ENCODE measurements at places on chromosomes 1 and 21. TPM values are rescaled to one million over a fixed set of nuclear protein-coding genes. Genes with fewer than 3 reads are reported as not detected.

Gene FOXO6
- total RNA-seq, result 0.53 TPM

Gene CSDE1
- 907 TPM for total RNA-seq

Gene SWT1
- total RNA-seq, result 4.9 TPM

Gene EPHA8
- total RNA-seq, result not detected

GRCh38 chr21:45386728-45387371 lies 18.1 kb upstream of the COL18A1 start:
- DNase-seq, result no peak

- no peak for DNase-seq
Measured at GRCh38 chr1:227311389-227312001, 6.8 kb downstream of the CDC42BPA start.

- no peak for DNase-seq
Measured at GRCh38 chr1:100649146-100649545, 70.4 kb upstream of the VCAM1 start.

- DNase-seq, result no peak
Measured at GRCh38 chr1:247375747-247376146, 40.2 kb upstream of the NLRP3 start.

GRCh38 chr21:43016728-43017127 lies 42.4 kb downstream of the PKNOX1 start:
- DNase-seq, result no peak

DNA sequence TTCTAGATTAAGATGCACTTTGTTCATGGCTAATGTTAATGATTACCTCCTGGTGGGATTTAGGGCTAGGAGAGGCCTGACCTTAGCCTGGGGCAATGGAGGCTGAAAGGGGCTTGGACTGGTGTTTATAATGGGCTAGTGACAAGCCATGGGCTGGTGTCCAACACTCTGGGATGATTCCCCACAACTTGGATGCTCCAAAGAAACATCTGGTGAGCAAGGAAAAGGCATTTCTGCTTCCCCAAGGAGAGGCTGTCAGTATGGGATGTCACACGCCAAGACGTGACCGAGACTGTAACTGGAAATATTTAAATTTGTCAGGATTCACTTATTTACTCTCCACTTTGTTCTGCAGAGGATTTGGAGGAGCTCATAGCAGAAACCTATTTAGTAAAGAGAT lies 45.2 kb downstream of the PTPRU start:
- no peak for DNase-seq

GRCh38 chr1:159012495-159012894 lies 2.8 kb downstream of the IFI16 start:
- no peak for DNase-seq

GRCh38 chr1:33709174-33709782 lies 154.6 kb upstream of the HMGB4 start:
- no peak for DNase-seq

GRCh38 chr1:194654956-194655355 lies 1468.5 kb upstream of the B3GALT2 start:
- no peak for DNase-seq

DNA sequence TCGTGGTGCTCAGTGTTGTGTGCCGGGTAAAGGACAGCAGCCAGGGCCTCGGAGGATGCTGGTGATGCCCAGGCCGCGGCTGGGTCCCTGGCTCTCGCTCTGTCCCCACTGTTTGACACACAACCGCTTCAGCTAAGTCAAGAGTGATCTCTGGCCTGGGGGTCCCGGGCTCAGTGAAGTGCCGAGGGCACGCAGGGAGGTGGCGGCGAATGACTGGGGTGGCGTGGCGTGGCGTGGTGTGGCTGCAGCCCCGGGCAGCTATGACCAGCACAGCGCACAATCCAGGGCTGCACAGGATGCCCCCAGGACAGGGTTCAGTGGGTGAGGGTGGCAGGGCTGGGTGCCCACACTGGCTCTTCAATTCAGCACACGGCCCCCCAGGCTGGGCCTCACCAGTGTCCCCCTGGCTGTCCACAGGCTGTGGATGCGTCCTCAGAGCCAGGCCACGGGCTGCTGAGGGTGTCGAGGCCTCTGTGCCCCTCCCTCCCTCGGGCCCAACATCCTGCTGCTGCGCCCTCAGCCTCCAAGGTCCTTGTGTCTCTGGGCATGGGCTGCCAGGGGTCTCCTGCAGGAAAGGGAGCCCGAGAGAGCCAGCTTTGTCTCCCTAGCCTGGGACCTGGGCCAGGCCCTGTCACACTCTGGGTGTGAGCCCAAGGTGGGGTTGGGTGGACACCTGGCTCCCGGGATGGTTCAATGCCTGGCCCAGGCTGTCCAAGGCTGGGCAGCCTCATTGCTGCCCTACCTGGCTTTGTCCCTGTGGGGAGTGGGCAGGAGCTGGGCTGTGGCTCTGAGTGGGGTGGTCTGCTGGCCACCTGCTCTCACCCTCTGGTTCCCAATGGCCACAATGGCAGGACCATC lies 12.0 kb upstream of the SKI start:
- DNase-seq, result no peak

DNA sequence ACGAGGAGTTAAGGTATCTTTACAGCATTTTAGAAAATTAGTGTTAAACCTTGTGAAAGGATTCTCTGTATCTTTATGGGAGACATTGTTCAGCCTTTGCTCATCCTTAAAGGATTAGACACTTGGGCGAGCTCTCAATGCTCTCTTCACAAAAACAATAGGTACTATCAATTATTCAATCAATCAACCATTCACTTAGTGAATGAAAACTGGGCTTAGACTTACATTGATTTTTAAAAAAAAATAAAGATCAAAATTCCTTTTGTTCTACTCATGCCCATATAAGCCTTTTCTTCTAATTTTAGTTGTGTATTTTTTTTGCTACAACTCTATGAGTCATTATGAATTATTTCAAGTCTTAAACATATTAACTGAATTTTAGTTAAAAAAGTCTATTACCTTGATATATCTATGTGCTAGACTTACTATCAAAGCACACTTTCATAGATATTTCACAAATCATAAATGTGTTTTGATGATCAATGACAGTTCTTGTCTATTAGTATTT lies 181.2 kb downstream of the DPYD start:
- DNase-seq, result no peak

DNA sequence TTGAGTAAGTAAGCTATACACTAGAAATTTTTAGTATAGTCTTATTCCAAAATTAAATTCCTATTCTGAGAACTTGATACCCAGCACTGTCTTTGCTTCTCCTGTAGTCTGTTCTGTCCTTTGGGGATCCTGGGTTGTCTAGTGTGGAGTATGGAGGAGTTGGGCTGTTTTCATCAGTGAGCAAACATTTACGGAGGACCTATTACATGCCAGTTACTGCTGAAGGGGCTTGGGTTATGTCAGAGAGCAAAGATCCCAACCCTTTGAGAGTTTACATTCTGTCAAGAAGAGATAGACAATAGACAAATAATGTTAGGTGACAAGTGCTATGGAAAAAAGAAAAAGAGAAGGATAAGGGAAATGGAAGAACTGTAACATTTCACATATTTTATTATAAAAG lies 9.0 kb downstream of the TRAPPC10 start:
- no peak for DNase-seq

DNA sequence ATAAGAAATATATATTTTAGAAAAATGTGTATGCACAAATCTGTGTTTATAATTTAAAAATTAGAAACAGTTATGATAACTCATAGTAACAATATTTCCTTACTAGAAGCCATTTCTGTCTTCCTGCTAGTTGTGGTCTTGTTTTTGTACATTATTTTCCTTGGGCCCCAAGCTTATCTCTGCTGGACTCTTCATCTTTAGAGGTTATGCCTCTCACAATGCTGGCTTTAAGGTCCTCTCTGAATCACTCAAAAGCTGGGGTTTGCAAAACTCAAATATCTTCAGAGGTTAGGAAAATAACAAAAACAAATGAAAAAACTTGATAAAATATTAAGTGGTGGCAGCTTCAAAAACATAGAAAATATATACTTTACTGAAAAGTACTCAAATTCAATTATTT lies 133.8 kb downstream of the PTPRC start:
- no peak for DNase-seq

- no peak for DNase-seq
Measured at GRCh38 chr1:150544204-150544603, 5.0 kb upstream of the ADAMTSL4 start.

DNA sequence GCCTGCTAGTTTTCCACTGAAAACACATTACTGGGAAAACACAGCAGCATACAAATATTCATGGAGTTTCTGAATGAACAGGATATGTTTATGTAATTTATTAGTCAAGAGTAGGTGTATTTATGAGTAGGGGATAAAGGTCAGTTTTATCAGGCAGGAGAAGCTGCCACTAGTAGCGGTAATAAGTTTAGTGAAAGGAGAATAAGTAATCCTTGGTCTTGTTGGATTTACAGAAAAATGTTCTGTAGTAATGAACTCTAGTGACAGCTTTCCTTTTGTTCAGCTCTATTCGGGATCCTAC lies 1.2 kb downstream of the MAST2 start:
- DNase-seq, result no peak

DNA sequence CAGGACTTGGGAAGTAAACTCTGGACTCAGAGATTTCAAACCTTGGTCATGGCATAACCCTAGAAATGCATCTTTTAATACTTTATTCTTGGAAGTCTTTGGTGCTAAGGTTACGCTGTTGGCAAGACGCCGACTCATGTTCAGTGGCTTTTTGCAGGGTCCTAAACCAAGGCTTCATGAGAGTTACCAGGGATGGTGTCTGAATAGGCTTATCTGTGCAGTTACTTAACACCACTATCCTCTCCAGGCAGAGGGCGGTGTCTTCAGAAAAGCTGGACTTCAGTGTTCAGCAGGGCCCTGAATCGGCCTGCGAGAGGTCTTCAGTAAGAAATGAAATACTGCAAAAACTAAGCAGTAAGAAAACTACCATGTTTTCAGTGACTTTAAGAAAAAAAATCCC lies 58.3 kb downstream of the SIM2 start:
- DNase-seq, result no peak

GRCh38 chr1:75471252-75471651 lies 139.7 kb downstream of the SLC44A5 start:
- DNase-seq, result no peak

DNA sequence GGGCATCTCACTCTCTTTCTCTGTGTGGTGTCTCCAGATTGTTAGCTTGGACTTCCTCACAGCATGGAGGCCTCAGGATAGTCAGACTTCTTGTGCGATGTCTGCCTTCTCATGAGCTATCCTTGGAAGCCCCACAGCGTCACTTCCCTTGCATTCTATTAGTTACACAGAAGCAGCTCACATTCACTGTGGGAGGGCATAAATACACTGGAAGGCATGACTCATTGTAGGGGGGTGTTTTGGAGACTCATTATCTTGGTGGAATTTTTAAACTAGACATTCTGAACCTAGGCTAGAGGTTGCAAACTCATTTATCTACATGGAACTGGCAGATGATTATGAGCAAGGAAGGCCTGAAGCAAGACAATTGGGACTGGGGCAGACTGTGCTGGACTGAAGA lies 21.4 kb upstream of the FASLG start:
- no peak for DNase-seq

Data from pulmonary artery endothelial cell (primary cell).